AG04449 (cell line): ENCODE measurements at places on chromosomes 16 and 17.

DNA sequence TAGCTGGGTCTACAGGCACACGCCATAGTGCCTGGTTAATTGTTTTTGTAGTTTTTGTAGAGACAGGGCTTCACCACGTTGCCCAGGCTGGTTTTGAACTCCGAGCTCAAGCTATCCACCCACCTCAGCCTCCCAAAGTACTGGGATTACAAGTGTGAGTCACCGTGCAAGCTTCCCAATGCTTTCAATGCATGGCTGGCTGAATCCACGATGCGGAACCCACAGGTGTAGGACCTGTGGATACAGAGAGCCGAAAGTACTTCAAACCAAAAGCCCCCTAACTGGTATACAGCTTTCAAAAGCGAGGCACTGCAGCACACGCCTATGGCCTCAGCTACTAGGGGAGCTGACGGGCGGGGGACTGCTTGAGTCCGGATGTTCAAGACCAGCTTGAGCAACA is 44.8 kb downstream of the METTL16 start:
- DNase-seq = no peak

DNA sequence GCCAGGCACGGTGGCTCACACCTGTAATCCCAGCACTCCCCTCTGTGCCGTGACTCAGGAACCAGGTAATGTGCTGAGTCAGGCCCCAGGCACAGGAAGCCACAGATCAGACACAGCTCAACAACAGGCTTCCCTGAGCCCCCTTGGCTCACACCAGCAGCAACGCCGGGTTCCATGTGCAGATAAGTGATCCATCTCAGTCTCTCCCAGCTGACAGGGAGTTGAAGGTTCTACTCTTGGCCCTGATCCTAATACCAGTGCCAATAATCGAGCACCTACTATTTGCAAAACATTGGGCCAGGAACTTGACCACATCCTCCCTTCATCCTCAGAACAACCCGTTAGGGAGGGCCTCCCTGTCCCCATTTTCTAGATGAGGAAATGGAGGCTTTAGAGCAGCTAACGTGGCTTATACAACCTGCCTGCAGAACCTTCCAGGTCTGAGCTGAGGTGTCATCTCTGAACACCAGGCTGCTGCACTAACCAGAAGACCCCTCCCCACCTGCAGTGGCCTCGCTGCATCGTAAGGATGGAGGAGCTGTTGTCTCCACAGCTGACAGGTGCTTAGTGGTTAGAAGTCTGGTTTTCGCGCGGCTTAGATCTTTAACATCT is 64.8 kb upstream of the AMZ2 start:
- DNase-seq = no peak

DNA sequence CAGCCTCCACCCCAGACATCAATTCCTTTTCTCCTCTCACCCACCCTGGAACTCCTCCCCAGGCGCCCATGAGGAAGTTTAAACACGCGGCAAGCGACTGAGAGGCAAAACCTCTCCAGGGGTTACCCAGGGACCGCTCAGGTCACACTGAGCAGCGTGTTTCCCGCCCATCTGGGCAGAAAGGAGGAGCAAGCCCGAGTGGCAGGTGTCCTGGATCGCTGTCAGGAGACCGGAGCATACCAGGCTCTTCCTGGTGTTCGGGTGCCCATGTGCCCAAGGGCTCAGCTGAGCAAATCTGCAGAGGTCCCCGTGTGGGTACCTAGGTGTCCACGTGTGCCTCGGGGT is 491 bp downstream of the SLC25A19 start:
- no peak for DNase-seq

DNA sequence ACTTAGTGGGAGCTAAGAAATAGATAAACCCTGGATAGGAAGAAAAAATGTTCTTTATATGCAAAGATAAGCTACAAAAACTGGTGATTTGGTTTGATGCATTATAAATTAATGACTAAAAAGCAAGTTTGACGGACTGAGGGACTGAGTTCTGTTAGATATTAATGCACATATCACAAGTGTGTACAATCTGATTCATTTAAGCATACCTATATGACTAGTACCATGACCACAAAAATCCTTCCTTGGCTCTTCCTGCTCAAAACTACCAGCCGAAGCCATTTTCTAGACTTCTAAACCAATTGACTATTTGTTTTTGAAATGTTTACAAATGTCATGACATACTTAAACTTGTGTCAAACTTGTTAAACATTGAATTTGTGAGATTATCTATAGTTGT is 374.5 kb upstream of the MON1B start:
- no peak for DNase-seq

DNA sequence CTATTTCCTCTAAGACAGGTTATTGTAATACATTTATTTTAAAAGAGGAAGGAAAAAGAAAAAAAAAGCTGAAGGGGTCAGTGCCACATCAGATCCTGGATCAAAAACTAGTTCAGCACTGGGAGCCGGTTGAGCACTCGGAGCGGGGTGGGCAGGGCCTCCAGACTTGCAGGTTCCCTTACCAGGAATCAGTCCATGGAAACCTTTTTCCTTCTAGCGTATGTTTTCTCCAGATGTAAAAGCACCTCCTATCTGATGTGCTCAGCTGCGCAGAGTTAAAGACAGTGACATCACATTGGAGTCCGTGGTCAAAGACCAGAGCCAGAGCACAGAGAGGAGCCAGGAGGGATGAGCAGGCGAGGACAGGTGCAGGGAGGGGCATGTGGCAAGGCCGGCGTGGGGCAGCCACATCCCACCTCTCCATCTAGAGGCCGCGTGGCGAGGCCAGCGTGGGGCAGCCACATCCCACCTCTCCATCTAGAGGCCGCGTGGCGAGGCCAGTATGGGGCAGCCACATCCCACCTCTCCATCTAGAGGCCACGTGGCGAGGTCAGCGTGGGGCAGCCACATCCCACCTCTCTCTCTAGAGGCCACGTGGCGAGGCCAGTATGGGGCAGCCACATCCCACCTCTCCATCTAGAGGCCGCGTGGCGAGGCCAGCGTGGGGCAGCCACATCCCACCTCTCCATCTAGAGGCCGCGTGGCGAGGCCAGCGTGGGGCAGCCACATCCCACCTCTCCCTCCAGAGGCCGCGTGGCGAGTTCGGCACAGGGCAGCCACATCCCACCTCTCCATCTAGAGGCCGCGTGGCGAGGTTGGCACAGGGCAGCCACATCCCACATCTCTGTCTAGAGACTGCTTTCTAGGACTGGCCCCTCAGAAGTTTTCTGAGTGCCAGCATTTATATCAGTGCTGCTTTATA is 166.8 kb upstream of the CHMP6 start:
- DNase-seq = no peak

- DNase-seq = no peak
These were observed 68.5 kb downstream of the C16orf95 start for GRCh38 chr16:87248714-87249113.

DNA sequence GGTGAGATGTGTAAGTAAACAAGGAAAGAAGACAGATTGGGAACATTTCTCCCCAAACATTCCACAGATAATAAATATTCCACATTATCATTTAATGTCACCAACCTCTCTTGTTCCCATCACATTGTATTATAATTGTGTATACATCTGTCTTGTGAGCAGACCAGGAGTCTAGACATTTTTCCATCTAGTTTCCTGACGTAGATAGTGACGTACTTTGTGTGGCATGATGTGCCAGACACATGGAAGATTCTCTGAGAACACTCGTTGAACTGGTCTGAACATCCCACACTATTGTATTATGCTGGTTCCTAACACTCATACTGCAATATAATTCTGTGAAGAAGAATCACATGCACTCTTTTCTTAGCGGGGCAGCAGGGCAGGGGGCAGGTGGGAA is 34.0 kb downstream of the WSB1 start:
- DNase-seq = no peak
